ENCODE measurements at places on chromosomes 12 and 14.
A peak's percentile ranks its signal among the peaks of the same experiment; 100 is the strongest.

- DNase-seq, result no peak
- no peaks in the 10 kb centered on the region for H3K27me3 ChIP-seq
- no peak overlapping the region for H3K4me3 ChIP-seq
- no peaks in the 10 kb centered on the region for H3K4me1 ChIP-seq
- peaks cover 5% of the 10 kb centered on the region for H3K36me3 ChIP-seq
- H3K27ac ChIP-seq, result no peak overlapping the region
Measured at GRCh38 chr12:100221523-100221922, 20.9 kb downstream of the ACTR6 start.

DNA sequence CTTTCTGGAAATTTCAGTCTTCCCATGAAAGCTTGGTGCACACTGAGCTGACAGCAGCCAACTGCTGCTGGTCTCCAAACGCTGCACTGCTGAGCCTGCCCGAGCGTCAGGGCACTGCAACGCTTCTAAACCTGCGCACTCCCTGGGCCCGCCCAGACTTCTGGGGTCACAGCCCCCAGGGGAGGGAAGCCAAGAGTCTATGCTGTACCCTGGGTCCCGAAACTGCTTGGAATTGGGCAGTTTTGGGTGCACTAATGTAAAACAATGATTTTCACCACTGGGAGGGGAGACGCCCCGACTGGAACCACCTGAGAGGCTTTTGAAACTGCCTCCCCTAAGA lies 32.0 kb downstream of the CCDC92 start:
- peaks cover 20% of the 10 kb centered on the region for H3K36me3 ChIP-seq
- no peaks in the 10 kb centered on the region for H3K27me3 ChIP-seq
- no peak overlapping the region for H3K4me3 ChIP-seq
- H3K4me1 ChIP-seq, result peaks cover 20% of the 10 kb centered on the region
- DNase-seq, result no peak
- H3K27ac ChIP-seq, result no peak overlapping the region

GRCh38 chr12:47852096-47852571 lies 32.4 kb upstream of the HDAC7 start:
- H3K4me1 ChIP-seq, result peaks cover 8% of the 10 kb centered on the region
- no peak overlapping the region for H3K27ac ChIP-seq
- H3K36me3 ChIP-seq, result peaks cover 32% of the 10 kb centered on the region
- no peaks in the 10 kb centered on the region for H3K27me3 ChIP-seq

- no peak overlapping the region for H3K27ac ChIP-seq
- H3K27me3 ChIP-seq, result peaks cover 33% of the 10 kb centered on the region
- H3K36me3 ChIP-seq, result no peaks in the 10 kb centered on the region
- DNase-seq, result no peak
- no peak overlapping the region for H3K4me3 ChIP-seq
- H3K4me1 ChIP-seq, result peaks cover 8% of the 10 kb centered on the region
Measured at GRCh38 chr12:116689521-116689920, 48.3 kb downstream of the SPRING1 start.

DNA sequence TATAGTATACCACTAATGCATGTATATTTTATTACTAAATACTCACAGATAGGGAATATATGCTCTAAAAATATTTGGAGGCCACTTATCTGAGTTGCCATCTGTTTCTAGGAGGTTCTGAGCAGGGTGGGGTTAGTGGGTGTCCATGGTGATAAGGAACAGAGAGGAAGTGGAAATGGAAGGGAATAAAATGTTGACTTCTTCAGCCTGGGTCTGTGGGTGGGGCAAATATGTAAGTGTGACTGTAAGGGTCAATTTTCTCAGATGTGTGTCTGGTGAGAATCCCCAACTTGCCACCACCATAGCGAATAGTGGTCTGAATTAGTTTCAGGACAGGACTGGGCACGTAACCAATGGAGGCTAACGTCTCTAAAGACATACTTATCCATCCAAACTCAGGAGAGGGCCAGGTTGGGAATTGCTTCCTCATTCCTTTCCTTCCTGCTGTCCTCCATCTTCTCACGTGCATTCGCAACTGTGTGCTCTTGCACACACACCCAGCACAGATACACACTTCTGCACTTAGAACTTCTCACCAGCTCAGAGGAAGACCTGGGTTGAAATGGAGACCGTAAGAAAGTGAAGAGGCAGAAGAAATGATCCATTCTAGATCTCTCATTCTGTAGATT lies 54.2 kb upstream of the GZMB start:
- peaks cover 39% of the 10 kb centered on the region for H3K4me1 ChIP-seq
- no peak overlapping the region for H3K27ac ChIP-seq
- no peak for DNase-seq

- no peak overlapping the region for H3K4me3 ChIP-seq
- H3K36me3 ChIP-seq, result no peaks in the 10 kb centered on the region
- H3K27ac ChIP-seq, result no peak overlapping the region
- DNase-seq, result no peak
- peaks cover 14% of the 10 kb centered on the region for H3K4me1 ChIP-seq
Measured at GRCh38 chr12:14664434-14665023, 31.9 kb downstream of the GUCY2C start.

- H3K27me3 ChIP-seq, result no peaks in the 10 kb centered on the region
- no peaks in the 10 kb centered on the region for H3K4me1 ChIP-seq
- no peaks in the 10 kb centered on the region for H3K36me3 ChIP-seq
- H3K4me3 ChIP-seq, result no peak overlapping the region
- no peak overlapping the region for H3K27ac ChIP-seq
- DNase-seq, result no peak
Measured at GRCh38 chr14:35689000-35689460, 120.1 kb downstream of the RALGAPA1 start.

DNA sequence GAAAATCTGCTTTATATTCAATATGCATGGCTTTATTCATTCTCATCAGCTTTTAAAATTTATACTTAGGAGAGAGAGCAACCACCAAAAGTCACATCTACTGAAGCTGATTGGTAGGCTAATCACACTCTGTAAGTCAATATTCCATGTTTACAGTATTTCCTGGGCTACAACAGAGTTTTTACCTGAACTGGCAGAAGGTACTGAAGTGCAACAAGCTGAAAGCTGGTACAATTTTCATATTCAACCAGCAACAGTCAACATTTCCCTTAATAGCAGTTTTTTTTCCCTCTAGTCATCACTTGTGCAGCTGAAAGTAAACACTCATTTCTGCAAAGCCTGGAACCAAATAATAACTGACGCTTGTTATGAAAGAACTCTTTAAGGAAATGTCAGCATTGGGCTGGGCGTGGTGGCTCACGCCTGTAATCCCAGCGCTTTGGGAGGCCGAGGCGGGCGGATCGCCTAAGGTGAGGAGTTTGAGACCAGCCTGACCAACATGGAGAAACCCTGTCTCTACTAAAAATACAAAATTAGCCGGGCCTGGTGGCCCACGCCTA lies 12.9 kb downstream of the BRAP start:
- H3K4me1 ChIP-seq, result no peaks in the 10 kb centered on the region
- no peak overlapping the region for H3K4me3 ChIP-seq
- peaks cover 13% of the 10 kb centered on the region for H3K36me3 ChIP-seq
- no peak overlapping the region for H3K27ac ChIP-seq
- no peak for DNase-seq
- no peaks in the 10 kb centered on the region for H3K27me3 ChIP-seq

DNA sequence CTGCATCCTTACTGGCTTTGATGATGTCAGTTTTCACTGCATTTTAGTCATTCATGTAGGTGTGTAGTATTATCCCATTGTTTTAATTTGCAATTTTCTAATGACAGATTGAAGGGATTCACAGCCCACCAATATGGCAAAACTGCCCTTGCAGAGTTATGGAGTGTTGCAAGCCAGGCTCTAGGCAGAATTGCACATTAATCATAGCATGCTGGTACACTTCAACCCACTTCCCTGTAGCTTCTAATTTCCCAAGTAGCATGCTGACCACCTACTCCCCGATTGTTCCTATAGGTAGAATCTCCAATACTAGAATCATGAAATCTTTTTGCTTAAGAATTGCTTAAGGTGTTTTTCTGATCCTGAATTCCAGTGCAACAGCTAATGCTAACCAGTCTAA lies 5.2 kb upstream of the RNASE6 start:
- no peak overlapping the region for H3K27ac ChIP-seq
- no peak for DNase-seq
- H3K4me1 ChIP-seq, result peaks cover under 1% of the 10 kb centered on the region
- H3K27me3 ChIP-seq, result peaks cover 20% of the 10 kb centered on the region
- H3K36me3 ChIP-seq, result no peaks in the 10 kb centered on the region

DNA sequence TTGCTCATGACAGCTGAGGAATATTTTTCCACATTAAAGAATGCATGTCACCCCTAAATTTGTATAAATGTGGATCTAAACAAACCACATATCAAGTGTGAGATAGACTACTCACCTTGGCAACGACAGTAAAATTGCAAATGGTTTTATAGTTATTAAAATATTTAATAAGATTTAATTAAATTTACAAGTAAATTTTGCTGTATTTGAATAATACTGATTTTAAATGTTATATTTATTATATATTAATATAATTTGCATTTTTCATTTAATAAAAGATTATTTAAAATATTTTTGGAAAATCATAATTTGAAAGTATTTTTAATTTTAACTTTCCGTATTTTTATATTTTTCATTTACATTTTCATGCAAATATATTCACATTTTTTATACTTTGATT lies 53.4 kb downstream of the SERPINA3 start:
- H3K27ac ChIP-seq, result no peak overlapping the region
- no peaks in the 10 kb centered on the region for H3K4me1 ChIP-seq
- H3K27me3 ChIP-seq, result peaks cover 16% of the 10 kb centered on the region
- no peak overlapping the region for H3K4me3 ChIP-seq
- no peak for DNase-seq

GRCh38 chr12:29200586-29200985 lies 51.5 kb downstream of the FAR2 start:
- peaks cover 4% of the 10 kb centered on the region for H3K36me3 ChIP-seq
- H3K27ac ChIP-seq, result no peak overlapping the region
- H3K4me3 ChIP-seq, result no peak overlapping the region

- DNase-seq, result no peak
- H3K27ac ChIP-seq, result no peak overlapping the region
- peaks cover 23% of the 10 kb centered on the region for H3K27me3 ChIP-seq
- no peak overlapping the region for H3K4me3 ChIP-seq
Measured at GRCh38 chr12:106149096-106149784, 10.5 kb upstream of the NUAK1 start.

DNA sequence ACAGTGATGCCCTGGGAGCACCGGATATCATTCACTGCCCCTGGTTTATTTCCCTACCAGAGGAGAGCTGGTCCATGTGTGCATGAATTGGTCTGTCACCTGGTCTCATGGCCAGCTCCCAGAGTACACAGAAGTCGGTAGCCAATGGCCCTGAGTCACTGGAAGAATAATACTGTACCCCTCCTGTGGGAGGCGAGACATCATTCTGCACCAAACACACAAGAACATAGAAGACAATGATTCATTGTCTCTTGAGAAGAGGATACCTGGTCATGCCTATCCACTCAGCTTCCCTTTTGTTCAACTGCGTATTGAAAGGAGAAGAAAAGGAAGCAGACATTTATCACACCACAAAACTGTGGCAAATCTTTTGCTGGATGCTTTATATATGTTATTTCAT lies 216.2 kb downstream of the DPF3 start:
- no peak for DNase-seq
- H3K27me3 ChIP-seq, result peaks cover 2% of the 10 kb centered on the region
- no peak overlapping the region for H3K27ac ChIP-seq
- H3K4me1 ChIP-seq, result no peaks in the 10 kb centered on the region
- H3K4me3 ChIP-seq, result no peak overlapping the region
- H3K36me3 ChIP-seq, result peaks cover 27% of the 10 kb centered on the region

GRCh38 chr12:76874491-76875190 lies 4.2 kb downstream of the CSRP2 start:
- DNase-seq, result no peak
- H3K36me3 ChIP-seq, result peaks cover 2% of the 10 kb centered on the region
- H3K27ac ChIP-seq, result no peak overlapping the region
- peaks cover 39% of the 10 kb centered on the region for H3K27me3 ChIP-seq
- H3K4me1 ChIP-seq, result peaks cover 7% of the 10 kb centered on the region

DNA sequence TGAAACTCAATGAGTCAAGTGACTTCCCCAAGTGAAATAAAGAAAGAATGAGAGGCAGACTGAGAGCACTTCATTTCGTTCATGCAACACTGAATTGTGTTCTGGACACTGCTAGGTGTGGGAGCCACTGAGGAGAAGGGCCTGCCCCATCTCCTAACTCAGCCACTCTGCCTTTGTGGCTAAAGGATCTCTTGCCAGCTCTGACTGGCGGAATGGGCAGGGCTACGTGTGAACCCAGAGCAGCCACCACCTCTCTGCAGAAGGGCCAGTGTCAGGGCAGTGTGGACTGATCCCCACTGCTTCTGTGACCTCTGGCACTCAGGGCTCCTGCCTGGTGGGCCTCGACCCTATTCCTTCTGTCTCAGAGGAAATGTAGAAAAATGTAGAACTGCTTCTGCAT lies 46.5 kb upstream of the GZMB start:
- H3K27ac ChIP-seq, result peak overlapping the region; percentile 85
- H3K27me3 ChIP-seq, result no peaks in the 10 kb centered on the region
- H3K4me3 ChIP-seq, result no peak overlapping the region
- peaks cover 39% of the 10 kb centered on the region for H3K4me1 ChIP-seq
- peaks cover 9% of the 10 kb centered on the region for H3K36me3 ChIP-seq

DNA sequence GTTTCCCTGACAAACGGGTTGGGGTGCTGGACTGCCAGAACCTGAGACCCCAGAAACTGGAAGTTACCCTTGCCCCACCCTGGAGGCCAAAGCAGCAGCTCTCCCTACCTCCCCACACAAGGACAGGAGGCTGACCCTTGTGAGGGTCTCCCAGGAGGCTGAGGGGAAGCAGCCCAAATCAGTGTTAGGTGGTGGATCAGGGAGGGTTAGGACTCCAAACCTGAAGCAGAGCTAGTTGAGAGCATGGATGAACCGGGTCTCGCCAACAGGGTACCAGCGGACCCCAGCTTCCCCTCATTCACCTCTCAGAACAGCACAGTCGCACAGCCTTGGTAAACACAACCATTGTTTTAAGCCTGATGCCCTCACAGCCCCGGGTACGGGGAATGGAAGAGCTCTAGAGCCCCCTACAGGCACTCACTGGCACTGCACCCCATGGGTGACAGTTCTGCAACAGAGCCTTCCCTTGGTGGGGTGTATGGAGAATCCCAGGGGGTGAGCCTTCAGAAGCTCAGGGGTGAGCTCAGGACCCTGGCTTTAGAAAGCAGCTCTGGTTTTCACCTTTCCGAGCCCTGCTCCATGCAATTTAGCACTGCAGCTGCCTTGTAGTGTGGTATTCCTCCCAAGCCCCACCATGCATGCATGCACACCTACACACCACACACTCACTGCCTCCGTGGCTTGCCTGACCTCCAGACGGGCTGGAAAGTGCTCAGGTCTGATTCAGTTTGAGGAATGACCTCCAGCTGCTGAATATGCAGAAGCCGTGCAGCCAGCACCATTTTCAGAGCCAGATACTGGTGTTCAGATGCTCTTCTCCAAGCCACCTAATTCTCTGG lies 11.2 kb downstream of the ESRRB start:
- H3K27ac ChIP-seq, result no peak overlapping the region
- no peaks in the 10 kb centered on the region for H3K36me3 ChIP-seq
- DNase-seq, result peak; percentile 80
- H3K27me3 ChIP-seq, result peaks cover 46% of the 10 kb centered on the region

Measured in activated naive CD8-positive, alpha-beta T cell treated with anti-CD3 and anti-CD28 coated beads, Interleukin-2, amount 10 ng/mL, durations not matched to agents 7 days and 5 days (primary cell).